Osteocyte (in vitro differentiated cells): ENCODE measurements at places on chromosomes 4 and X. TPM values are rescaled to one million over a fixed set of nuclear protein-coding genes. Genes with fewer than 3 reads are reported as not detected.

Gene ZMAT1
- 4.6 and 4.9 TPM in 2 replicates for total RNA-seq

Gene IL15
- total RNA-seq = 3.8 TPM in 2 replicates

Gene ASMT
- not detected in 2 replicates for total RNA-seq

Gene EPGN
- 0.30 TPM in 1 of 2 replicates, not detected in the other for total RNA-seq

Gene OPN1MW2
- not detected in 2 replicates for total RNA-seq

Gene SLC49A3
- total RNA-seq = 0.31 and 0.67 TPM in 2 replicates

Gene AFAP1
- 64.9 and 66.9 TPM in 2 replicates for total RNA-seq

Gene PIN4
- 10.9 and 12.1 TPM in 2 replicates for total RNA-seq

Gene PRRG3
- not detected in 2 replicates for total RNA-seq

Gene ODAPH
- total RNA-seq = not detected in 2 replicates

GRCh38 chr4:79823148-79823763 lies 249.8 kb downstream of the ANTXR2 start:
- H3K36me3 ChIP-seq = no peaks in the 10 kb centered on the region
- no peak for DNase-seq
- H3K27ac ChIP-seq = no peak overlapping the region
- peaks cover 6% of the 10 kb centered on the region for H3K27me3 ChIP-seq

GRCh38 chr4:135705343-135705742 lies 1503.8 kb upstream of the PABPC4L start:
- no peaks in the 10 kb centered on the region for H3K27me3 ChIP-seq
- no peaks in the 10 kb centered on the region for H3K4me1 ChIP-seq
- H3K36me3 ChIP-seq = no peaks in the 10 kb centered on the region
- H3K27ac ChIP-seq = no peak overlapping the region
- DNase-seq = no peak

GRCh38 chr4:89737888-89738287 lies 99.1 kb downstream of the SNCA start:
- peaks cover 2% of the 10 kb centered on the region for H3K36me3 ChIP-seq
- H3K4me1 ChIP-seq = peaks cover 15% of the 10 kb centered on the region
- H3K4me3 ChIP-seq = no peak overlapping the region
- H3K27ac ChIP-seq = peak overlapping the region; percentile 14
- no peaks in the 10 kb centered on the region for H3K27me3 ChIP-seq

GRCh38 chrX:130741584-130741983 lies 161.4 kb downstream of the ENOX2 start:
- H3K36me3 ChIP-seq = no peaks in the 10 kb centered on the region
- H3K4me1 ChIP-seq = peaks cover 4% of the 10 kb centered on the region
- no peak overlapping the region for H3K4me3 ChIP-seq
- no peak overlapping the region for H3K27ac ChIP-seq

DNA sequence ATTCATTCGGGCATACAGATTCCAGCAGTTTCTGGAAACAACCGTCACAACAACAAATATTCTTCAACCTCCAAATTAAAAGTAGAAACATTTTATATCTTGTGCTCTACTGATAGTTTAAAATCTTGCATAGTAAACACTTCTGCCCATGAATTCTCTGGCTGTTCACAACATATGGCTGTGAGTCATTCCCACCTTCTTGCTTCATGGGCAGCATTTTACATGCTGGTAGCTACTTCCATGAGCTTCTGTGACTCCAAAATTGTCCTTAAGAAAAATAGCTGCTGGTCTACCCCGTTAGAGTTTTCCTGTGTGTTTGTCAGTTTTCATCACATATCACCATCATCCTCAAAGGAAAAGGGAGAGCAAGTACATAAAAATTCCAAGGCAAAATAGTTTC lies 22.7 kb downstream of the PNPLA4 start:
- no peak overlapping the region for H3K27ac ChIP-seq
- peaks cover 10% of the 10 kb centered on the region for H3K36me3 ChIP-seq
- H3K27me3 ChIP-seq = no peaks in the 10 kb centered on the region
- no peaks in the 10 kb centered on the region for H3K4me1 ChIP-seq
- DNase-seq = no peak

DNA sequence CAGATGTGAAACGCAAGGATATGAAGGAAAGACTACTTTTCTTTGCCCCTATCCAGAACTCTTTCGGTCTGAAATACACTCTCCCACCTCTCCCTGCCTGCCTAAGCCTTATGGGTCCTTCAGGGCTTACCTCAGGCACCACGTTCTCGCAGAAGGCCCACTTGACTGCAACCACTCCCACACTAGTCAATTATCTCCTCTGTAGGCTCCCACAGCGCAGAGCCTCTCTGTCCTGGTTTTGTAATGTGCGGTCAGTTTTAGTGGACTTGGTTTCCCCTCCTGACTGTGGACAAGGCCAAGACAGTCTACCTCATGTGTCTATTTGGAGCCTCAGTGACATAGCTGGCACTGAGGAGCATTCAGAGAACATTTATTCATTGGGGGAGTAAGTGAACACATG lies 11.1 kb downstream of the CNGA2 start:
- no peaks in the 10 kb centered on the region for H3K4me1 ChIP-seq
- no peak overlapping the region for H3K27ac ChIP-seq
- DNase-seq = peak; percentile 65

- peak overlapping the region; percentile 97 for H3K27ac ChIP-seq
- H3K27me3 ChIP-seq = no peaks in the 10 kb centered on the region
- peak overlapping the region; percentile 92 for H3K4me3 ChIP-seq
- DNase-seq = no peak
- H3K4me1 ChIP-seq = peaks cover 23% of the 10 kb centered on the region
- H3K36me3 ChIP-seq = no peaks in the 10 kb centered on the region
Observed at GRCh38 chr4:182143086-182143821, 99.9 kb upstream of the TENM3 start.

- no peaks in the 10 kb centered on the region for H3K36me3 ChIP-seq
- H3K27me3 ChIP-seq = no peaks in the 10 kb centered on the region
- H3K4me1 ChIP-seq = no peaks in the 10 kb centered on the region
- H3K4me3 ChIP-seq = no peak overlapping the region
- no peak overlapping the region for H3K27ac ChIP-seq
Observed at GRCh38 chrX:30819080-30819479, 70.0 kb downstream of the TAB3 start.

- no peak overlapping the region for H3K27ac ChIP-seq
- H3K36me3 ChIP-seq = no peaks in the 10 kb centered on the region
- H3K4me1 ChIP-seq = peaks cover 24% of the 10 kb centered on the region
- peaks cover 64% of the 10 kb centered on the region for H3K27me3 ChIP-seq
- no peak for DNase-seq
Observed at GRCh38 chr4:148445860-148446330, 3.7 kb upstream of the NR3C2 start.

DNA sequence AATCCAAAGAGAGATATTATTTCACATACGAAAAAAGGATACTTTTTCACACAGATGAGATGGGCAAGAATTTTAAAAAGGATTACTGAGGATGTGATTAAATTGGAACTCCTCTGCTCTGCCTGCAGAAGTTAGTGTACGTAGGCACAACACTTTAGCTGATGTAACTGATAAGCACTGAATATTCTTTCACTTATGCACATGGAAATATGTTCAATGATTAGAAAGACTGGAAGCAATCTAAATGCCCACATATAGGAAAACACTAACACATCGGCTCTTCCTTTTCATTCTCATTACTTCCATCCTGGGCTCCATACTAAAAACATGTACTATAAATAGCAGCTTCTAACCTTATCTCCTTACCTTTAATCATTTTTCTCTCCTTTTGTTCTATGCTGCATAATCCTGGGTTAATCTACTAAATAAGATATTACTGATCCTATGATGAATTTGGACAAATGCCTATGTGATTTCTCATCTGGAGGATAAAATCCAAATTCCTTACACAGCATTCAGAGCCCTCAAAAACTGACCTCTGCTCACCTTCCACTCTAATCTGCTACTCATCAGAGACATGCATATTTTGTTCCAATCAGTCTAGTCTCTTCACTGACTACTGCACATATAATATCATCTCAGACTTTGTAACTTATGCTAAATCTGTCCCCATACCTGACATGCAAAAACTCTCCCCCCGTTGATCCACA lies 197.8 kb downstream of the PDGFC start:
- no peak for DNase-seq
- H3K36me3 ChIP-seq = no peaks in the 10 kb centered on the region
- H3K27me3 ChIP-seq = no peaks in the 10 kb centered on the region
- peaks cover 56% of the 10 kb centered on the region for H3K4me1 ChIP-seq

- H3K27me3 ChIP-seq = no peaks in the 10 kb centered on the region
- DNase-seq = no peak
- H3K27ac ChIP-seq = no peak overlapping the region
- no peaks in the 10 kb centered on the region for H3K36me3 ChIP-seq
- no peaks in the 10 kb centered on the region for H3K4me1 ChIP-seq
Observed at GRCh38 chr4:22814906-22815305, 122.2 kb downstream of the GBA3 start.

- DNase-seq = no peak
- H3K4me3 ChIP-seq = no peak overlapping the region
- H3K4me1 ChIP-seq = peaks cover 11% of the 10 kb centered on the region
- H3K27ac ChIP-seq = peak overlapping the region; percentile 15
- no peaks in the 10 kb centered on the region for H3K27me3 ChIP-seq
- no peaks in the 10 kb centered on the region for H3K36me3 ChIP-seq
Observed at GRCh38 chrX:7269991-7270390, 122.0 kb upstream of the PUDP start.

GRCh38 chrX:10582945-10583344 lies 37.4 kb downstream of the MID1 start:
- H3K4me3 ChIP-seq = no peak overlapping the region
- H3K4me1 ChIP-seq = peaks cover 24% of the 10 kb centered on the region
- no peak overlapping the region for H3K27ac ChIP-seq
- DNase-seq = no peak

GRCh38 chrX:24619647-24620046 lies 27.5 kb downstream of the PCYT1B start:
- no peak overlapping the region for H3K4me3 ChIP-seq
- H3K27me3 ChIP-seq = no peaks in the 10 kb centered on the region
- no peak overlapping the region for H3K27ac ChIP-seq
- no peak for DNase-seq
- no peaks in the 10 kb centered on the region for H3K4me1 ChIP-seq

DNA sequence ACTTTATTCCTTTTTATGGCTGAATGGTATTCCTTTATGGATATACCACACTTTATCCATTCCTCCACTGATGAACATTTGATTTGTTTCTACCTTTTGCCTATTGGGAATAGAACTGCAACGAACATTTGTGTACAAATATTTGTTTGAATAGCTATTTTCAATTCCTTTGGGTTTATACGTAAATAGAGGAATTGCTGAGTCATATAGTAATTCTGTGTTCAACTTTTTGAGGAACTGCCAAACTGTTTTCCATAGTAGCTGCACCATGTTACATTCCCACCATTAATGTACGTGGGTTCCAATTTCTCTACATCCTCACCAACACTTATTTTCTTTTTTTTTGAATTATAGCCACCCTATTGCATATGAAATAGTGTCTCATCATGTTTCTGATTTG lies 156.5 kb upstream of the ATP6AP2 start:
- H3K27me3 ChIP-seq = peaks cover 4% of the 10 kb centered on the region
- H3K36me3 ChIP-seq = no peaks in the 10 kb centered on the region
- H3K4me1 ChIP-seq = no peaks in the 10 kb centered on the region
- no peak overlapping the region for H3K27ac ChIP-seq
- no peak overlapping the region for H3K4me3 ChIP-seq
- DNase-seq = no peak

DNA sequence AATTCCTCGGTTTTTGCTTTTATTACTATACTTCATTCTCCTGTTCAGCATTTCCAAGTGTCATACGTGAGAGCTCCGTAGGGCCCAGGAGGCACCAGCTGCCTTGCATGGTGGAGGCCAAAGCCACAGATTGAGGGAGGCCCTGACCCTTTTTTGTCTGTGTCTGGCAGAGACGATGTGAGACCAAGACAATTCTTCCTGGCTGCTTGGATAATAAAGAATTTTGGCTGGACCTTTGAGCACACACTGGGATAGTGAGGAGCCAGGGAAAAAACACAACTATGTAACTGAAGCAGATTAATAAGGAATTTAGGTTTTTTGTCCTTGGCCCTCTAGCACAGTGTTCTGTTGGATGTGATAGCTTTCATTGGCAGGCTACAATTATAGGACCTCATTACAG lies 161.0 kb downstream of the CPXCR1 start:
- no peak overlapping the region for H3K4me3 ChIP-seq
- H3K4me1 ChIP-seq = no peaks in the 10 kb centered on the region
- no peaks in the 10 kb centered on the region for H3K36me3 ChIP-seq
- no peak for DNase-seq

DNA sequence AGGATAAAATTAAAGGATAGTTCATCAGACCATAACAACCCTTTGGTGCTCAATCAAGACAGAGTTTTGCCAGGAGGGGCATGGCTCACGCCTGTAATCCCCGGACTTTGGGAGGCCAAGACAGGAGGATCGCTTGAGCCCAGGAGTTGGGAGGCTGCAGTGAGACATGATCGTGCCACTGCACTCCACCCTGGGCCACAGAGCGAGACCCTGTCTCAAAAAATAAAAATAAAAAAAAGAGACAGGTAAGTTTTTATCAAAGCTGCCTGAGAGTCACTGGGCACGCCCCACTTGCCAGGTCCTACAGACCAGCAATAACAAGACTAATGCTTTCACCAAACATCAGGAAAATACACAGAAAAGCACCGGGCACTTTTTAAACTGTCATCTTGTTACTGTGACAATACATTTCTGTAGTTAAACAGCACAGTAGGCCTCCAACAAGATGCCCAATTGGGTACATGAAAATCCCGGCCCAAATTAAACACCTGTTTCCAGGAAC lies 765 bp downstream of the CFAP97 start:
- H3K27ac ChIP-seq = peak overlapping the region; percentile 94
- H3K4me1 ChIP-seq = peaks cover 48% of the 10 kb centered on the region
- H3K4me3 ChIP-seq = peak overlapping the region; percentile 89
- no peaks in the 10 kb centered on the region for H3K27me3 ChIP-seq
- DNase-seq = no peak
- peaks cover 3% of the 10 kb centered on the region for H3K36me3 ChIP-seq

GRCh38 chr4:105296672-105297071 lies 150.0 kb downstream of the TET2 start:
- peaks cover 5% of the 10 kb centered on the region for H3K27me3 ChIP-seq
- no peaks in the 10 kb centered on the region for H3K4me1 ChIP-seq
- no peaks in the 10 kb centered on the region for H3K36me3 ChIP-seq
- H3K4me3 ChIP-seq = no peak overlapping the region
- H3K27ac ChIP-seq = no peak overlapping the region

- H3K36me3 ChIP-seq = no peaks in the 10 kb centered on the region
- no peak overlapping the region for H3K4me3 ChIP-seq
- H3K4me1 ChIP-seq = peaks cover 25% of the 10 kb centered on the region
- H3K27me3 ChIP-seq = no peaks in the 10 kb centered on the region
- no peak overlapping the region for H3K27ac ChIP-seq
Observed at GRCh38 chr4:53489279-53489889, 101.9 kb downstream of the LNX1 start.

GRCh38 chrX:9569876-9570301 lies 105.0 kb downstream of the TBL1X start:
- H3K36me3 ChIP-seq = no peaks in the 10 kb centered on the region
- H3K4me3 ChIP-seq = no peak overlapping the region

DNA sequence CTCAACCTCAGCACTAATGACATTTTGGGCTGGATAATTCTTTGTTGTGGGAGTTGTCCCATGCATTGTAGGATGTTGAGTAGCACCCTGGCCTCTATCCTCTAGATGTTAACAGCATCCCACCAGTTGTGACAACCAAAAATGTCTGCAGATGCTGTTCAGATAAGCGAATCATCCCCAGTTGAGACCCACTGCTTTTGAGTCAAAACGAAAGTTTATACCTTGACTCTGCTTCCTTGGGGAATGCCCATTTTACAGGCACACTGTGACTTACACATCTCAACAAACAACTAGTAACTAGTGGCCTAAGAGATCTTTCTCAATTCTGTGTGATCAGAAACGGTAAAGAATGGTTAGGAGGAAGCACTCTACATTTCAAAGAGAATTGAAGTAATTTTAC lies 37.0 kb downstream of the SEPSECS start:
- no peaks in the 10 kb centered on the region for H3K27me3 ChIP-seq
- peaks cover 17% of the 10 kb centered on the region for H3K36me3 ChIP-seq
- no peak overlapping the region for H3K27ac ChIP-seq
- no peak overlapping the region for H3K4me3 ChIP-seq
- H3K4me1 ChIP-seq = peaks cover 2% of the 10 kb centered on the region
- DNase-seq = no peak

- DNase-seq = no peak
- no peaks in the 10 kb centered on the region for H3K36me3 ChIP-seq
- H3K27me3 ChIP-seq = no peaks in the 10 kb centered on the region
Observed at GRCh38 chrX:46628460-46629371, 55.2 kb downstream of the CHST7 start.
